ENCODE measurements at places on chromosomes 2 and 18.
A peak's percentile ranks its signal among the peaks of the same experiment; 100 is the strongest.

DNA sequence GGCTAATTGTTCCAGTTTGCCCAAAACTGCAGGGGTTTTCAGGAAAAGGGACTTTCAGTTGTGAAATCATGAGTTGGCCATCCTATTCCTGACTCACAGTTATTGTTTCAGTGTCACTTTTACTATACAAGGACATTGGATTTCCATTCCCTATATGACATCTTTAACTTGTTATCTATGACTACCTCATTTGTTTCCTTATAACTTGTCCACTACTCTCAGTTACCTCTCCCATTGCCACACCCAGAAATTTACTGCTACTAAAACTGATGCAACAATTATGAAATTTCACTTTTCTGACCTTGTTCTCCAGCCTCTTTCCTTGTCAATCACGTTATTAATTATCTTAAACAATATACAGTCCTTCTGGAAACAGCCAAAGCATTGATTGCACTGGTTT, 116.5 kb upstream of the ZNF804A start:
- no peak for DNase-seq

GRCh38 chr2:69773206-69773605, 31.3 kb downstream of the ANXA4 start:
- DNase-seq, result no peak

- DNase-seq, result no peak
Measured at GRCh38 chr2:144434425-144435222, 85.3 kb downstream of the ZEB2 start.

- no peak for DNase-seq
Measured at GRCh38 chr2:12300019-12300602, 416.6 kb upstream of the TRIB2 start.

- no peak for DNase-seq
Measured at GRCh38 chr18:74082742-74083556, 64.7 kb downstream of the FBXO15 start.

DNA sequence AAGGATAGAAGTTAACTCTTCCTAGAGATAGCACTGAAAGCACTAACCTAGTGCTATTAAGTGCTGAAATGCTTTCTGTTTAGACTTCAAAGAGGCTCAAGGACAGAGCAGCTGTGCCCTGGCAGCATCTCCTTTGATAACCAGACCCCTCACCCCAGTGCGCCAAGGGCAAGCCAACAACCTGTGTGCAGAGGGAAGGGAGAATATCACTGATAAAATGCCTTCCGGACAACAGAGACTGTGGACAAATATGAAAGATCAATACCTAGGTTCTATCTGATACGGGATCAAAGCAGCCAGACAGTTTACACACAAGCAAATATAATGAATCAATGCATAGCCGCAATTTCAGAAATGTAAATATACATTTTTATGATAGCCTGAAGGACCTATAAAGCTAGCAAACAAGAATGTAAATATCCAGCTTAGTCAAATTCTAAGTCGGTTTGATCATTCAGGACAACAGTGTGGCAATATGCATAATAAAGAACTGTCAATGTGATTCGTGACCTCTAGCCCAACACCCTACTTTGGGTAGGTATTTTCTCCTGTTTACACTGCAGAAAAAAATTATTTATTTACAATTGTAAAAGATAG, 91.8 kb upstream of the RFX8 start:
- peak; percentile 11 for DNase-seq

DNA sequence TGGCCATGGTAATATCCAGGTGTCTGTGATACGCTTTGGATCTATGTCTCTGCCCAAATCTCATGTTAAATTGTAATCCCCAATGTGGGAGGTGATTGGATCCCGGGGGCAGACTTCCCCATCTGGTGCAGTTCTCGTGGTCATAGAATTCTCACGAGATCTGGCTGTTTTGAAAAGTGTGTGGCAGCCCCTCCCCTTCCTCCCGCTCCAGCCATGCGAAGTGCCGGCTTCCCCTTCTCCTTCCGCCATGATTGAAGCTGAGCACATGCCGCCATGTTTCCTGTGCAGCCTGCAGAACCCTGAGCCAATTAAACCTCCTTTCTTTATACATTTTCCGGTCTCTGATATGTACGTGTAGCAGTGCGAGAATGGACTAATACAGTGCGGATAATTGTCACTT, 42.5 kb downstream of the GPC1 start:
- DNase-seq, result no peak

Data from T47D (cell line).